ENCODE measurements at places on chromosomes 4 and X.

DNA sequence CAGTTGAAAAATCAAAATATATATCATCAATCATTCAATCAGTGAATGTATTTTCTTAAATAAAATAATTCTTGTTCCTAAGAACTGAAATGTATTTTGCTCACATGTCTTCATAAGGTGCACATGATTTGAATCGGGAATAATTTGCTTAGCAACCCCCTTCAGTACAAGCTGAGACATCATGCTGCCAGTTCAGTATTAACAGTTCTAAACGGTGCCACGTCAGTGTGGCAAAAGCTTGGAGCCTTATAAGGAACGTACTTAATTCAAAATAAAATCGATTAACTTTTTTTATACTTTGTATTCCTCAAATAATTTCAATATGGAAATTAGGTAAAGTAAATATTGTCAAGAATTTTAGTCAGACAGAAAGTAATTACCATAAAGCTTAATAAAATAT lies 287.9 kb downstream of the CCSER1 start:
- DNase-seq: no peak

- DNase-seq: no peak
Observed at GRCh38 chr4:90186229-90186628, 59.0 kb downstream of the CCSER1 start.

GRCh38 chr4:87092389-87093141 lies 127.9 kb downstream of the KLHL8 start:
- peak; percentile 85 for DNase-seq

DNA sequence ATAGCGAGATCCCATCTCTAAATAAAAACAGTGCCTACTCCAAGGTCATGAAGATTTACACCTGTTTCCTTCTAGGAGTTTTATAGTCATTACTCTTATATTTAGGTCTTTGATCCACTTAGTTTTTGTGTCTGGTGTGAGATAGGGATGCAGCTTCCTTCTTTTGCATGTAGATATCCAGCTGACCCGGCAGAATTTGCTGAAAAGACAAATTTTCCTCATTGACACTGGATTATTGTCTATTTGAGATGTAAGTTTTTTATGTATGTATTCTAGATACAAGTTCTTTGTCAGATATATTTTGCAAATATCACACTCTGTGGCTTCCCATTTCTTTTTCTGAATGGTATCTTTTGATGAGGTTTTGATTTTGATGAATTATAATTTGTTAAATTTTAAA lies 85.4 kb downstream of the RFC1 start:
- DNase-seq: no peak

DNA sequence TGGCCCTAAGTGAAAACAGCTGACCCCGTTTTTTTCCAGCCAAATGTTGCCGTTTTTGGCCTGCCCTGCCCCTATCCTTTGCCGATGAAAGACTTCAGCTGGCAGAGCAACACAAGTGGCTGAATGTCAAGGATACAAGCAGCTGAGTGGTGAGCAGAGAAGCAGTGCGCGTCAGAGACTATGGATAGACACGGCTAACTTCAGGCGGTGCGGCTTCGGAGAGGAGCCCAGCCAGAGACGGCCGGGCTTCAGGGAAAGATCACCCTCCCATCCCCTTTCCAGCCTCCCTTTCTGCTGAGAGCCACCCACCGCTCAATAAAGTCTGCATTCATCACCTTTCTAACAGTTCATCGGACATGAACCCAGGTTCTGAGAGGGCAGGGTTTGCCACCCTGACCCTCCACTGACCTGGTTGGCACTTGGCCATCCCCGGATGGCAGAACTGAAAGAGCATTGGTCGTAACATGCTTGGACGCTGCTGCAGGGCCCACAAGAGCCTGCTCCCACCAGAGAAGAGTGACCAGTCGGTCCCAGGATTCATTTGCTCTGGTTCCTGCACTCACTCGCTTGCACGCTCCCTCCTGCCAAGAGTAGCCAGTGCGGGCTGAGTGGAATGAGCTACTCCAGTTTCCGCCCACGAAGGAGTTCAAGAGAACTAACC lies 125.8 kb downstream of the PPEF1 start:
- DNase-seq: no peak

- DNase-seq: no peak
Observed at GRCh38 chr4:177005674-177006230, 213.0 kb upstream of the VEGFC start.
